ENCODE measurements at places on chromosomes 5 and 9.

DNA sequence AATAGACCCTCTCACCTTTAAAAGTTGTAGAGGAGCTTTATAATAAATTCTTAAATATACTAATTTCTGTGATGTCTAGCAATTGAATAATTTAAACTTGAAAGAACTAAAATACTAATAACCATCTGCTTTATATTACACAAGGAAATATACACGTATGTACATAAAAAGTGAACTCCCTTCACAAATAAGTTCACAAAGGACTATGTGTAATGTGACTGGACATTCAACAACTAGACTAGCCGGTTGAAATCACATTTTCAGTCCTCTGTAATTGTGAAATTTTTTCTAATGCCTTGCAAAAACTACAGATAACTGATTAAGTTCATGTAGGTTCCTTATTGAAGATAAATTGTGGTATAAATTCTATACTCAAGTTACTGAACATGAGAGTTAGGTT lies 11.6 kb downstream of the NSA2 start:
- no peak for DNase-seq

DNA sequence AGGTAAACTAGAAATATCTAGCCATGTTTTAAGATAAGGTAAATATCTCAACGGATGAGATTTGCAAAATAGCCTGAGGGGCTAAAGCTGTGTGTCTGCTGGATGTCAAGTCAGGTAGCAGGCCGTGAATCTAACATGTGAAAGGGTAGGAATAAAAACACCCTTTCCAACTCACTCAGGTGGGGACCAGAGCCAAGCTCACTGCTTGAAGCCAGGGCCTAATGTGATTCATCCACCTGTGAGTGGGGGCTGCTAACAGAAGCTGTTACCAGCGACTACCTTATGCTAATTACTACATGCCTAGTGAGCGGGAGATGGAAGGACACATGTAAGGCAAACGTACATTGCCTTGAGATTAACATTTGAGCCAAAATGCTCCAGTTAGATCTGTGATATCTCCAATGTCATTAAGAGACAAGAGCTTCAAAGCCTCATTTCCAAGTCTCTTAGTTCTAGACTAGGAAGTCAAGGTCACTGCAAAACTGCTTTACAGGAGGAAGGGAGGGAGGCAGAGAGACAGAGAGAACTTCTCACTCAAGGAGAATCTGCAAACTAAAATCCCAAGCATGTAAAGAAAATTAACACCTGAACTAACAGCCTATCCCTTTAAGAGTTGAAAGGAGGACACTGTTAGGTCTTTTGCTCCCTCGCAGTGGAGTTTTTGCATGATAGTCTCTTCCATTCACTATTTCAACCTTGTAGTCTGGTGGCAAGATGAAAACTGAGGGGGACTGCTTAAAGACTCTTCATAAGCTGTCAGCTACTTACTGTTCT lies 141.6 kb upstream of the RPS23 start:
- DNase-seq: no peak

DNA sequence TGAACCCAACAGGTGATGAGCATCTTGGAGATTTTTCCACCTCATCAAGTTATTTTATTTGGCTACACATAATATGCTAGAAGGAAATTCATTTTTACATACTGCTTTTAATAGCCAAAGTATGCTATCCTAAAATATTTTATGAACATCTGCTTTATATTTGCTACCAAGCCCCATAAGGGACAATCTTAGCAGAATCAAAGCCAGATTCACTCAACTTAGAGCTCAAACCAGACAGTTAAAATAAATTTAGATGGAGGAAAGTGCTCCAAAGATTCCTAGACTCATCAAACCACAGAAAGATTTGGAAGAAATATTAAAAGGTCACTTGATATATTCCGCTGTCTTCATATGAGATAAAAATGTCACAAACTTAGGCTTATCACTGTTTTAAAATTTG lies 637.1 kb upstream of the CCNG1 start:
- no peak for DNase-seq

GRCh38 chr5:109145139-109145538 lies 264.6 kb downstream of the PJA2 start:
- DNase-seq: no peak

- DNase-seq: no peak
Observed at GRCh38 chr5:15510831-15511230, 10.9 kb downstream of the FBXL7 start.

GRCh38 chr9:80787636-80788035 lies 901.7 kb downstream of the TLE1 start:
- no peak for DNase-seq

DNA sequence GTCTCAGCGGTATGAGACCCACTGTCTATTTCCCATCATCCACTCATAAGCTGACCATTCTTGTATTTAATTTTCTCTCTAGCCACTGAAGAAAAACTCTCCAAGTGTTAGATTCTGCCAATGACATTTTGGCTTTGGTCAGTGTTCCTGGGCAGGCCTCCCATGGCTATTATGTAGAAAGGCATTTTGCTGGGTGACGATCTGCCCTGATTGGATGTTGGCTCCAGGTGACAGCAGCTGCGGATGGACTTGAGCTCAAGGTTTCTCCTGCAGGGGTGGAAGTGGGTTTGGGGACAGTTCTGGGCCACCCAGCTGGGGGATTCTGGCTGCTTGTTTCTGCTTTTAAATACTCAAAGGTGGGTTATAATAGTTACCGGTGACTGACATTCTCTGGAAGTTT lies 31.6 kb downstream of the ACSL6 start:
- no peak for DNase-seq

- no peak for DNase-seq
Observed at GRCh38 chr9:406886-407654, 192.4 kb downstream of the DOCK8 start.

DNA sequence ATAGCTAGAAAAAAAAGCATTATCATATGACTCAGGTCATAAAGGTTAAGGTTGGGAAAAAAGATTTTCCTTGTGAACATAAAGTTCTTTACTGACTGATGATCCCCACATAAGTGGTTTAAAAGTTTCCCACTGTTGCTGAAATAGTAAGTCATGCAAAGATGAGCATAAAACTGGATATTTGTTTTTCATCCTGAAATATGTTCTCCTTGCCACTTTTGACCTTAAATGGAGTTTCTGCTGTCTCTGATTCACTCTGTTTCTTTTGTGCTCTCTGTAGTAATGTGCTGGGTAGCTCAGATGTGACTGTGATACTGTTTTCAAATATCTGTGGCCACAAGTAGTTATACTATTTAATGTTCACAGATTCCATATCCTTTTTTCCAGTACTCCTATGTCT lies 162.5 kb upstream of the GAS1 start:
- DNase-seq: no peak

Measured in hematopoietic multipotent progenitor cell treated with erythropoietin and hydrocortisone succinate and interleukin-3 and kit ligand, for 8 days (in vitro differentiated cells).